ELR (cell line): ENCODE measurements at places on chromosomes 12 and 14.

GRCh38 chr14:22668417-22668816, 24.3 kb upstream of the OR6J1 start:
- peak; percentile 44 for DNase-seq

DNA sequence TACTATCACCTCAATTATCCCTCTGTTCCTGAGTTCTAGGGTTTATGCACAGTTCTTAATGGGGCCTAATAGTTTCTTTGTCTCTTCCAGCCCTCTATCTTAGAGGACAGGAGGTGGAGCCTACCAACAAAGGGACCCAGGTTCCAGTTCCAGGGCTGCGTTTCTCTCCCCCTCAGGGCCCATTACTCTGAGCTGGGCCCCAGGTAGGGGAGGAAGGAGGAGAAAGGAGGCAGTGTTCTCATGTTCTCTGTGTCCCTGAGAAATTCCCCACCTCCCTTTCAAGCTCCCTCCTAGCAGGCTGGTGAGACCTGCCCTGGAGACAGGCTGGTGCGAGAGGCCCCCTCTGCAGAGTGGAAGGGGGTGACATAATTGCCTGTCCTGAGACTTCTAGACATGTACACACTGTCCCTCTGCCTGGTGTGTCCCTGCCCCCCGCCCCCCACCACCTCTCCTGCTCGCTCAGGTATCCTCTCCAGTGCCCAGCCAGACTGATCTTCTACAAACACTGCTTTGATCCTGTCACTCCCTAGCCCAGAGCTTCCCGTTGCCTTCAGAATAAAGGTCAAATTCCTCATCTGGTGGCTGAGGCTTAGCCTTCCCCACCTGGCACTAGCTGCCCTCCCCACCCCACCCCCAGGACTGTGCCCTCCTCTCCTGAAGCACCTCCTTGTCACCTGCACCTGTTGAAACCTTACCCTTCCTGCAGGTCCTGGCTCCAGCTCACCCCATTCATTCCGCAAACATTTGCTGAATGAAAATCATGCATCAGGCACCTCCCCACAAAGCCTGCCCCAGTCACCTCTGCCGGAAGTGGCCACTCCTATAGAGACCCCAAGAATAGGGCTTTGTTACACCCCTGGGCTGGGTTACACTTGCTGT, 21.1 kb upstream of the KRT8 start:
- DNase-seq = peak; percentile 27

DNA sequence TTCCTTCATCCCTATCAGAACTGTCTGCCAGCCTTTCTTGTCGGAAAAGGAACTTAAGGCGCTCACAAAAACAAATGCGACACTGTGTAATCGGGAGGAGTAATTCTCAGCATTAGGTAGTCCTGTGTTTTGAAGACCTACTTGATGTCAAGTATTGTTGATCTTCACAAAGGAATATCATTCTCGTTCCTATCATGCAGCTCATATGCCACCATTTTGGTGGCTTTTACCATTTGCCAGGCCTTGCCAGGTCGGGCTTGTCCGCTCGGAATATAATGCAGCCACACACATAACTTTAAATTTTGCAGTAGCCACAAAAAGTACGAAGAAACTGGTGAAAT, 903 bp upstream of the PPP4R3A start:
- no peak for DNase-seq

- DNase-seq = no peak
Measured at GRCh38 chr14:104579507-104579906, at the start of gene C14orf180. Gene C14orf180 (plus strand): TSS chr14:104579764. CDS start chr14:104586431, 6,667 bp downstream.

GRCh38 chr12:103391103-103391502, 104.7 kb downstream of the C12orf42 start:
- DNase-seq = no peak

- DNase-seq = no peak
Measured at GRCh38 chr14:99663386-99664057, 18.6 kb downstream of the HHIPL1 start.

GRCh38 chr12:68310370-68310769, 21.8 kb downstream of the MDM1 start:
- peak; percentile 83 for DNase-seq

DNA sequence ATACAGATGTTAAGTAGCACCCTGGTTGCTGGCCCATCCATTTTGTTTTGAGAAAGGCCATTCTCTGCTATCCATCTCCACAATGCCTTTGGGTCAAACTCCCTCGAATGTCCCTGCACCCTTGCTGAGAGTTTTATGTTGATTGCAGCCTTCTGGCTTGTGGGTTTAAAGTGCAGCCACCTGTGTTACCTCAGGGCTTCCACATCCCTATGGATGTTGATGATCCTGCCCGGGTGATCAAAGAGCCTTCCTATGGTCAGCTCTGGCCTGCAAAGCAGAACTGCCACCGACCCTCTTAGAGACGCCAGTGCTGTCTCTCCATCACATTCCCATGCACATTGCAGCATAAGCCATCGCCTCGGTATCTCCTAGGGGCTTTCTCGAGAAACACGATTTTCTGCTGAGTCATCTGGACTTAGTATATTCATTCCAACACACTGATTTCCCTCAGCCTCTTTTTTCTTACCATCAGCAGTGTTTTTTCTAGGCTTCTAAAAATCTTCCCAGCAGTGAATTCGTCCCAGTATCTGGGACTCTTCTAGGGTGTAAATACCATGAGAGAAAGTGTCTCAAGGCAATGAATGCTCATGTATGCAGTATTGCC, 585.7 kb upstream of the TMEM132C start:
- DNase-seq = no peak

- no peak for DNase-seq
Measured at GRCh38 chr14:105089746-105090492, 24.7 kb upstream of the GPR132 start.

DNA sequence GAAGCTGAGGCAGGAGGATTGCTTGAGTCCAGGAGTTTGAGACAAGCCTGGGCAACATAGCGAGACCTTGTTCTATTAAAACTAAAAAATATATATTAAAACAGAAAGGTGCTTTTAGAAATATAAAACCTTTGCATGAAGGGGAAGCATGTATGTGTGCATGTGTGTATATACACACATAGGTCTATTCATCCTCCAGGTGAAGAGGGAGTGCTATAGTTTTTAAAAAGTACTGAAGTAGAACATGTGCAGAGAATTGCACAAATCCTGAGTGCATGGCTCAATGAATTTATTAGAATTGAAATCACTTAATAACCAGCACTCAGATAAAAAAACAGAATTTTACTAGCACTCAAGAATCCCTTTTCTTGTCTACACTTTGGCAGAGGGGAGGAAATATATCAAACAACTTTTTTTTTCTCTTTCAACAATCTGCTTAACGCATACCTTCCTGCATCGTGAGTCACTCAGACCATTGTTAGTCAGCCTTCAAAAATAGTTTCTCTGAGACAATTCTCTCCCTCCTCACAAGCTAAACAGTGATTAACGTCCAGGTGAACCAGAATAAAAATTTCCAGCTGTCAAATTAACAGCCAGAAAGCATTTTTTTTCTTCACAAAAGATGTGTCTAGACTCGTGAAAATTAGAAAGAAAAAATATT, 17.7 kb upstream of the NEDD1 start:
- DNase-seq = peak; percentile 86

DNA sequence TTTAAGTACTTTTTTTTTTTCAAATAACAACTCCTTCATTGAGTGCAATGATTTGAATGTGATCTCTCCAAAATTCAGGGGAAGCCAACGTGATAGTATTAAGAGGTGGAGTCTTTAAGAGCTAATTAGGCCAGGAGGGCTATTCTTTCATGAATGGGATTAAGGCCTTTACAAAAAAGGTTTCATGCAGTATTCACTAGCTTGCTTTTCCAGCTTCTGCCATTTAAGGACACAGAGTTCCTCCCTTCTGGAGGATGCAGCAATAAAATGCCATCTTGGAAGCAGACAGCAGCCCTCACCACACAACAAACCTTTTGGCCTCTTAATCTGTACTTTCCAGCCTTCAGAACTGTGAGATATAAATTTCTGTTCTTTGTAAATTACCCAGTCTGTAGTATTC, 586.8 kb upstream of the LMO3 start:
- DNase-seq = no peak

DNA sequence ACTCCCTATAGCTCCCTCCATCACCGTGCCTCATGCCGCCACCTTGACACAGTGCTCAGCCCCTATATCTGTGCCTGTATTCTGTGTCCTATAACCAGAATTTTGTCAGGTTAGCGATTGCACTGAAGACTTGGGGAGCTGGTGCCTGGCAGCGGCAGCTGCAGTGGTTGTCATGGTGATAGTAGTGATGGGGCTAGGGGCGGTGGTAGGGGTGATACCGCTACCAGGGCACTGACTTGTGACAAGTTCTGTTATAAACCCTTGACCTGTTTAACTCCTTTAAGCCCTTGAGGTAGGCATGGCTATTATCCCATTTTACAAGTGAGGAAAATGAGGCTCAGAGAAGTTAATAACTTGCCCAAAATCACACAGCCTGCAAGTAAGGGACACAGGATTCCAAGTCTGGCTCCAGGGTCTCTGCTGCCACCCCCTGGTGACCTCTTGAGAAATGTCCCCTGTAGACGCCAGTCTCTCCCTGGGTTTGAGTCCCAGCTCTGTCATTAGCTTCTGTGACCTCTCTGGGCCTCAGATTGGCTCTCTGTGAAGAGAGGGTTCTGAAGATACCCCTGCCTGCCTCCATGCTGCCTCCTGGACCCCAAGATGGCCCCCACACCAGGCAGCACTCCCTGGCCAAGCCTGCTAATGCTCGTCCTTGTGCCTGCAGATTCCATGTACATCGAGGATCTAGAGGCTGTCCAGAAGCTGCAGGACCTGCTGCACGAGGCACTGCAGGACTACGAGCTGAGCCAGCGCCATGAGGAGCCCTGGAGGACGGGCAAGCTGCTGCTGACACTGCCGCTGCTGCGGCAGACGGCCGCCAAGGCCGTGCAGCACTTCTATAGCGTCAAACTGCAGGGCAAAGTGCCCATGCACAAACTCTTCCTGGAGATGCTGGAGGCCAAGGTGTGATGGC, 121.9 kb downstream of the ESRRB start:
- DNase-seq = no peak

DNA sequence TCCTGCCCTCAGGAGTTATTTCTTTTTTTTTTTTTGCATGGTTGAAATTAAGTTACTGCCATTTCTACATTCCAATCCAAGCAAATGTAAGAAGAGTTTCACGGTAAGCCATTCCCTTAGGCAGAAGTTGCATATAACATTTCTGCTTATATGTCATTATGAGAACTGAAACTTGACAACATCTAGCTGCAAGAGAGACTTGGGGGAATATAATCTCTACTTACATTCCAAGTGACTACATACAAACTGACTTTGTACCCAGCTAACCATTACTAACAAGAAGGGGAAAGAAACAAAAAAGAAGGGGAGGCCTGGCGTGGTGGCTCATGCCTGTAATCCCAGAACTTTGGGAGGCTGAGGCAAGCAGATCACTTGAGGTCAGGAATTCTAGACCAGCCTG, 7.3 kb upstream of the RESF1 start:
- DNase-seq = no peak

DNA sequence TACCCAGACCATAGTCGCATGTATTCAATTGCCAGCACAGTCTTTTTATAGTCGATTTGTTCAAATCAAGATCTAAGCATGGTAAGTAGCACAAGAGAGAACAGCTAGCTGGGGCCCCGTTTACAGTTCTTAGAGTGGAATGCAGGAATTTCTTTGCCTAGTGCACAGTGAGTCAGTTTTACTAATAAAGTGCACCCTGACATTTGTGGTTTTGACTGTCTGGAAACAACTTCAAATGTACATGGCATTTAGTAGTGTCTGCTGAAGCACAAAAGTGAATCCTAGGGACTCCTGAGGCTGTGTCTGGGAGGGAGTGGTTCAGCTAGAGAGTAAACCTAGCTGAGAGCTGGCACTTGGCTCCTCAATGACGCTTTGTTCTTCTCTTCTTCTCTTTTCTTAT, 64.9 kb downstream of the TMX1 start:
- peak; percentile 97 for DNase-seq

DNA sequence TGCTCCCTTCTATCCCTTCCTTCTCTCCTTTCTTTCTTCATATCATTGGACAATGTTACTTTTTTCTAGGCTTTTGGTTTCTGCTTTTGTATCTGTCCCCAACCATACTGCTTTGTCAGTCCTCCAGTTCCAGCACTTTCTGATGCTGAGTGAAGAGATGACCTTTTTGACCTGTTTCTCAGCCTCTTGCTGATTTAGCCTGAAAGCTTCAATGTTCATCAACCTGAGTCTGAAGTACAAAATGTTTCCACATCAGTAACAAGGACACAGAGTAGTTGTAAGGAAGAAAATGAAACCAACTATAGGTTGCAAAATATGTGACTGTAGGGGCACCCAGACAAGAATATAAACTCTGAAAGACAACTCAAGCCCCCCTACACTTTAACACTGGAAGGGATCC, 25.2 kb upstream of the AKAP6 start:
- DNase-seq = no peak

DNA sequence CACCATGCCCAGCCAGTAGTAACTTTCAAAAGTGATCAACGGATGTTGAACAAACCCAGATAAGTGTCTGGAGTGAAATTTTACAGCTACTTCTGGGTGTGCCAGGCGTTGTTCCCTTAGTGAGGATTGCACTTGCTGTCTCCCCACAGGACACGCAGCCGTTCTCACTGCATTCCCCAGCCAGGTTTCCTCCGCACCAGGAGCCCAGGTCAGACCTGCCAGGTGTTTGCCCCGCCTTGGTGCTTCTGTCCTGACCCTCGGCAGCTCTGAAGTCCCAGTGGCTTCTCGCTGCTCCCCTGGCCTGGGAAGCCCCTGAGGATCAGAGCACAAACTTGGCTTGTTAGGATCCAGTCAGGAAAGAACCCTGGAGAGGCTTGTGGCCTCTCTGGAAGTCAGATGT, 36.2 kb downstream of the MMAB start:
- DNase-seq = no peak

DNA sequence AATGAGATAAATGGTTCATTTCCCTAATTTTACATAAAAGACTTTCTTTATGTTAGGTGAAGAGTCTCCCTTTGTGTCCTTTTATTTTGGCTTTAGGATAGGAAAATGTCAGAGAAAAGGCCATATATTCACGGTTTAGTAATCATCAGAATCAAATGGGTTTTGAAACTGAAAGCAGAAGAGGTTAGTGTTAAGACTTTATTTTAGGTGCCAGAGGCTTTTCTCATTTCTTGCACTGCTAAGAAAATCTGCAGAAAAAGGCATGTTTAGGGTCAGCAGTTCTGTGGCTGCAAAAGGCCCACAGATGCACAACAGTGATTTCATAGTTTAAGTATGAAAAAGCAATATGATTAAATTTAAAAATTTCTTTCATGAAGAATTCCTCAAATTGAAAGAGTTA, 80.4 kb upstream of the SINHCAF start:
- DNase-seq = no peak

GRCh38 chr12:6326316-6327228, 15.3 kb downstream of the TNFRSF1A start:
- DNase-seq = peak; percentile 75

DNA sequence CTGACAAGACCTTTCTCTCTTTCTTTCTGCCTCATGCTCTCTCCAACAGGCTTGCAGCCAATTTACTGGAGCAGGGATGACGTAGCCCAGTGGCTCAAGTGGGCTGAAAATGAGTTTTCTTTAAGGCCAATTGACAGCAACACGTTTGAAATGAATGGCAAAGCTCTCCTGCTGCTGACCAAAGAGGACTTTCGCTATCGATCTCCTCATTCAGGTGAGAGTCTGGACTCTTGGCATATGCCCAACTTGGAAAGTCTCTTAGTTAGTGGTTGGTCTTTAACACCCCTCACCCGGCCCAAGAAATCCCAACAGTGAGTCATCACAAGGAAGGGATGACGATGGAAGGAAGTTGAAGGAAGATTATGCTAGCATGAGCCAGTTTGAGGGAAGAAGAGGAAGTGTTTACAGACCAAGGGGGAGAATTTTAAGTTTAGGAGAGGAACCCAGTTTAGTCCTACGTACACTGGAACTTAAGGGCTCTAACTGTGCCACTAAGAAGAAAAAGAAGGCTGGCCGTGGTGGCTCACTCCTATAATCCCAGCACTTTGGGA, 189.7 kb downstream of the ETV6 start:
- DNase-seq = peak; percentile 65
